ENCODE measurements at places on chromosomes 11 and 22.

GRCh38 chr11:132999516-132999915, 532.8 kb downstream of the OPCML start:
- DNase-seq, result no peak

DNA sequence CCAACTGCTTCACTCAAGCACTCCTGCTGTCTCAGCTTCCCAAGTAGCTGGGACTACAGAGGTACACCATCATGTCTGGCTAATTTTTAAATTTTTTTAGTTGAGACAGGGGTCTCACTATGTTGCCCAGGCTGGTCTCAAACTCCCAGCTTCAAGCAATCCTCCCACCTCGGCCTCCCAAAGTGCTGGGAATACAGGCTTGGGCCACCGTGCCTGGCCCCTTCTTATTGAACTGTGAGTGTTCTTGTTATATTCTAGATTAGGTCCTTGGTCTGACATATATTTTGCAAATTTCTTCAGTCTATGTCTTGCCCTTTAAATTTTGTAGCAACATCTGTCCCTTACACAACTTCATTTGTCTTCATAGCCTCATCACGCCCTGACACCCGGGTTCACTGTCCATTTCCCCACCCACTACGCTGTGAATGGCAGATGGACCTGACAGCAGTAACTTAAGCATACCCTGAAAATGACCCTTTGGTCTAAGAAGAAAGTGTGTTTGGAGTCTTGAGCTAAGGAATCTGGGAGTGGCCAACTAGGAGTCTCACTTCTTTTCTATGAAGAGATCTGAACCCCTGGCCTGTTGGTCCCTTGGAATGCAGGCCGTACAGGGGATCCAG, 4.2 kb upstream of the FAM118A start:
- no peak for DNase-seq

DNA sequence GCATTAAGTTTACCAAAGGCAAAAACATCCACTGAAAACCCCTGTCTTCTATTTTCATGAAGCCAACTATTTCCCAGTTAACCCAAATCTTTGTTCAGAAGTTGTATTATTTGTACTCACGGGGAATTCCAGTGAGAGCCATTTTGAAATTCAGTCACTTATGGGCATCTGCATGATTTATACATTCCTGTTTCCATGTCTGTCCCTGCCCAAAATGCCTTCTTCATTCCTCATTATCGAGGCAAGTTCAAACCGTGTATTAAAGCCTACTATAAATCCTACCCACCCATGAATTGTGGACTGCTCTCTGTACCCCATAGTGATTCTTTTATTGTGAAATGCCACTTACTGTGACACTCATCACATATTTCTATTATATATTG, 772.7 kb downstream of the DLG2 start:
- DNase-seq, result no peak

GRCh38 chr22:41260871-41261270, 20.1 kb upstream of the CHADL start:
- DNase-seq, result no peak

- no peak for DNase-seq
Observed at GRCh38 chr22:48843640-48844039, 984.0 kb downstream of the BRD1 start.

DNA sequence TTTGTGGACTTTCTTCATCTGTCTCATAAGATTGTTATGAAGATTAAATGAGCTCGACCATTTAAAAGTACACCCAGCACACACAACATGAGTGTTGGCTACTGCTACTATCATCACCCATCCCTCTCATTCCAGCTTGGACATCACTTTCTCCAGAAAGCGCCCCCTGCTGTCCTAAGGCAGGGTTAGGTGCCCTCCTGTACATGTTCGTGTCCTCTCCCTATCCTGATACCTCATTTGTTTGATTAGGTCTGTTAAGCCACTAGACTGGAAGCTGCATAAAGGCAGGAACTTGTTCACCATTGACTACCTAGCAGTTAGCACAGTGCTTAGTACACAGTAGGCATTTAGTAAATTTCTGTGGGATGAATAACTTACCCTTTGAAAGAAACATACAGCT, 85.5 kb downstream of the ENTHD1 start:
- DNase-seq, result no peak

DNA sequence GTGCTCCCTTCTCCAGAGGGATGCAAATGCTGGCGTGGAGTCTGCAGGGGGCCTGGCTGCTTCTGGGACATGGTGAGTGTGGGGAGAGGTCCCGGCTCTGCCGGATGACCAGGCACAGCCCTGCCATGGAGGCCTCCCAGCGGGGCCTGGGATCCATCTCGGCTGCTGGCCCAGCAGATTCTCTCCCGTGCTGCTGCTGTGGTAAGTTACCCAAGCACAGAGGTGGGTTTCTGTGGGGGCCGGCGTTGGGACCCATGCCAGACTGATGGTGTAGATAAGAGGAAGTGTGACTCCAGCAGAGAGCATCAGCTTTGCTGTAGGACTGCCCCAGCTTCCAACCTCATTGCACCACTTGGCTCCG, 147.5 kb upstream of the B3GAT1 start:
- DNase-seq, result no peak

- no peak for DNase-seq
Observed at GRCh38 chr11:107710301-107710700, 1.6 kb downstream of the SLN start.

GRCh38 chr11:68160100-68160695, 39.0 kb upstream of the CHKA start:
- no peak for DNase-seq

GRCh38 chr11:64566042-64566914, 24.7 kb upstream of the SLC22A12 start:
- no peak for DNase-seq

- no peak for DNase-seq
Observed at GRCh38 chr11:6258571-6259081, 1.0 kb upstream of the CCKBR start.

DNA sequence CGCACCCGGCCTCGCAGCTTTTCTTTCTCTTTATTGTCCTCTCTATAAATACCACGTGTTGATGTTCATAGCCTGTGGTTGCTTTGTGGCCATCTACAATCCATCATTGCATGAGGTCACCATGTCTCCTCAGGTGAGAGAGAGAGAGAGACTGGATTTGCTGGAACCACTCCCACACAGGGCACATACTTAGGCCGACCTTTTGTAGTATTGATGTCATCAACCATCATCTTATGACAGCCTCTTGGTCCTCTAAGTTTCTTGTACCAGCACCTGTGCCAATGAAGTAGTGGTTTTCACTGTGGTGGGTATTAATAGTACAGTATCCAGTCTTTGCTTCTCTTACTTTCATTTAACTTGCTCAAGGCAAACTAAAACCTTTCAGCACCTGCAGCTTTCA, 22.8 kb upstream of the P2RY6 start:
- DNase-seq, result no peak

- DNase-seq, result no peak
Observed at GRCh38 chr11:44304091-44305025, 5.6 kb downstream of the ALX4 start.

DNA sequence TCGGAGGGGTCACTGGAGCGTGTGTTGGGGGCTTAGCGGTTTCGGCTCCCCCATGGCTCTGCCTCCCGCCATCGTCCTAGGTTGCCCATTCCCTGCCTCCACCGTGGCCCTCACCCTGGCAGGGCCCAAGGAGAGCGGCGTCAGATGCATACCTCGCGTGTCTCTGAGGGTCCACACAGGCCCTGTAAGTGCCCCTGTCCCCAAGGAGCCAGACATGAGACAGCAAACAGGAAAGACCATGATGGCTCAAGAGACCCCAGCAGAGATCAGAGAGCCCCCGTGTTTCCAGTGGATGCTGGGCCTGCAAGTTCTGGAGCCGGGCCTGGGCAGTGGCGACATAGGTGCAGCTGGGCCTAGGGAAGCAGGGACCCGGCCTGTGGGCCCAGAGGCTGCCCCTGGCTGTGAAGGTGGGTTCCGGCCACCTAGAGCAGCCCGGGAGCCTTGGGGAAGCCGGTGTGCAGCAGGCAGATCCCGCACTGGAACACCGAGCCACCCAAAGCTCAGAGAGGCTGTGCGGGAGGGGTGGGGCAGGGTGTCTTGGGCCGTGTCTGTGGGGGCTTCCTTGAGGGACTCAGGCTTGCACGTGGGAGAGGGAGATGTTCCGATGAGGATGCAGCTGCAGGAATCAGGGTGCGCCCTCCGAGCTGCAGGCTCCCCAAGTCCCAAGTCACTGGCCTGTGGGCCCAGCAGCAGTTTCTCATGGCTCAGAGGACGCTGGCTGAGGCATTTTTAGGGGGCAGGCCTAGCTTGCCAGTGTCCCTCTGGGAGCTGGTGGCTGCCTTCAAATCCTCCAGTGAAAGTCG, 126.4 kb downstream of the KCNQ1OT1 start:
- DNase-seq, result no peak

DNA sequence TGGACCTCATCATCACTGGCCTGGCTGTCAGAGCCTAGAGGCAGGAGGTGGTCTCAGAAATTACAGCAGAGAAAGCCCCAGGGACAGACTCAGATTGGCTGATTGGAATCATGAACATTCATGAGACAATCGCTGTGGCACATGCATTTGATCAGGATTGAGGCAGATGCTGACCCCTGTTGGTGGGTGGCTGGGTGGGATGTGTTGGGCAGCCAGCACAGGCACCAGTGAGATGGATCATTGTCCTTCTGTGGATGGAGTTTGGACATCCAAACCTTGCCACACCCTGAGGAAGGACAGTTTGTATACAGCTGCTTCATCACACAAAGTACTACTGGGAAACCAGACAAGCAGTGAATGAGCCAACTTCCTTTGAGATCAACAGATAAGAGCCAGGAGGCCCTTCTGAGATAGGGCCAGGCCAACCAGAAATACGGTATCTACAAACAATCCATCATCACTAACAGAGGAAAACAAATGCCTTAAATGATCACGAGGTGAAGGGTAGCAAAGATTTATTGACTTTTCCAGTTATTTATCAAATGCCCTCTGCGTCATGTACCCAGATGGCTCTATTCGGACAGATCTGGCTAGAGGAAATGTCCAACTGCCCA, 17.3 kb downstream of the COMMD9 start:
- no peak for DNase-seq

DNA sequence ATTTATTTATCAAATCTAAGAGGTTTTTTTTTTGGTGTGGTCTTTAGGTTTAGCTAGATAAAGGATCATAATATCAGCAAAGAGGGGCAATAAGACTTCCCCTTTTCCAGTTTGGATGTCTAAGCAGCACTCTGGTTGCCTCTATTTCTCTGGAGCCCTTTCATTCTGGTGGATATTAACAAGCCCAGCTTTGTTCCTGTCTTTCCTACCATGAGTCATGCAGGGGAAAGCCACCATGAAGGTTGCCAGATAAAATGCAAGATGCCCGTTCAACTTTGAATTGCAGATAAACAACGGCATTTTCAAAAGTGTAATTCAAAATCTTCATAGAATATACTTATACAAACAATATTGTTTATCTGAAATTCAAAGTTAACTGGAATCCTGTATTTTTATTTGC, 143.6 kb downstream of the ADAMTS15 start:
- DNase-seq, result no peak

DNA sequence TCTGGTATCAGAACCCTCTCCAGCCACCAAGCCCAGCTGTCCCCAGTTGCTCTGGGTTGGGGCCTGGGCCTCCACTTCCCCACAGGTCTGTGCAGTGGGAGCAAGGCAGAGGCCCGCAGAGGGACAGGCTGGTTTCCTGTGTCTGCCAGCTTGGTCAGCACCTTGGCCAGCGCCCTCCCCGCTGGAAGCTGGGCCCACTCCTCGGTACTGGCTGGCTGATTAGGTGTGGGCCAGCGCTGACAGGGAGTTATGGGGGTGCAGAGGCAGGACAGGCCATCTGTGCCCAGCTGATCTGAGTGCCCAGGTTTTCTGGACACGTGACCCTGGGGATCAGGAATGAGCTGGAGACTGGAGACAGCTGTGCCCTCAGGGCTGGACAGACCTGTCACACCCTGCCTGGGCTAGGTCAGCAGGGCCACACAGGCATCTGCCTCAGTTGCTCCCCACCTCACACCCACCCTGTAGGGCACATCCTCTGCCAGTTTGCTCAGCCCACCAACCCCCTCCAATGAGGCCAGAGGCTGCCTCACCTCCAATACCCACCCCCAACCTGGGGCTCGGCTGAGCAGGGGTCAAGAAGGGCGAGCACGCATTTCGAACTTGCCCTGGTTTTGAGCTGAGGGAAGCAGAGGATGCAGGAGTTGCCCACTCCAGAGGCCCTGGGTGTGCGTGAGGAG, 175.3 kb downstream of the IGLL1 start:
- no peak for DNase-seq

- DNase-seq, result no peak
Observed at GRCh38 chr22:32623943-32624342, 149.3 kb downstream of the FBXO7 start.

- no peak for DNase-seq
Observed at GRCh38 chr11:813456-814096, 3.8 kb downstream of the RPLP2 start.

GRCh38 chr11:61955422-61956135, 5.4 kb downstream of the BEST1 start:
- DNase-seq, result no peak

GRCh38 chr22:19773470-19774040, 13.0 kb downstream of the TBX1 start:
- no peak for DNase-seq

DNA sequence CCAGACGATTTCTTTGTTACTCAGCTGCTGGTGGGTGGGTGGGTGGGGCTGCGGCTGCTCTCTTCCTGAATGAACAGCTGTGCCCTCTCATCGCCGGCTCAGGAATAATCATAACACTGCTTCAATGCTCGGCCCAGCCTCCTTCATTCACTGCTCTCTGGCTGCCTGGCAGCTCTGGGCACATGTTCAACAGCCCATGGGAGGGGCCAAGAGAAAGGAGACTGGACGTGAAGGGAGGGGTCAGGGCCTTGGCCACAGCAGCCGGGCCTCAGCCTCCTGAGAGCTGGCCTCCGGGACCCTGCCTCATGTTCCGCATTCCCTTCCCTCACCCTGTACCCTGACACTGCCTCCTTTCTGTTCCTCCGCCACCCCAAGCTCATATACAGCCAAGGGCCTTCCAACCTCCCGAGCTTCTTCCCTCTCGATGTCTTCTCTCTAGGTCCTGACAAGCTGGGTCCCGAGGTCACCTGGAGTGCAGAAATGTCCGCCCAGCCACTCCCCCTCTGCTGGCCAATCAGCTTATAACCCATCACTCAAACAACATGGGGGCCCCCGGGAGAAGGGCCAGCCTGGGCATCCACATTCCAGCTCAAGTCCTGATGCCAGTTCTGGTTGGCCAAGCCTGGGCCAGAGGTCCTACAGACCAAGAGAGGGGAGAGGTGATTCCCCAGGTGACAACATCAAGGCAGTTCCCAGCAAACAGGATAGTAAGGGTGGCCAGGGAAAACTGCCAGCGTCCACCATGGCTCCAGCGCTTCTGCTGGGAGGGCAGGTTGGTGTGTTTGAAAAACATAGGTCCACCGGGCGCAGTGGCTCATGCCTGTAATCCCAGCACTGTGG, 3.2 kb upstream of the CSDC2 start:
- peak; percentile 58 for DNase-seq

Data from NCI-H510A (cell line).